Fibroblast of skin of back (primary cell): ENCODE measurements at places on chromosomes 16 and 17.

GRCh38 chr16:78641433-78641832 lies 542.0 kb downstream of the WWOX start:
- no peak for DNase-seq

DNA sequence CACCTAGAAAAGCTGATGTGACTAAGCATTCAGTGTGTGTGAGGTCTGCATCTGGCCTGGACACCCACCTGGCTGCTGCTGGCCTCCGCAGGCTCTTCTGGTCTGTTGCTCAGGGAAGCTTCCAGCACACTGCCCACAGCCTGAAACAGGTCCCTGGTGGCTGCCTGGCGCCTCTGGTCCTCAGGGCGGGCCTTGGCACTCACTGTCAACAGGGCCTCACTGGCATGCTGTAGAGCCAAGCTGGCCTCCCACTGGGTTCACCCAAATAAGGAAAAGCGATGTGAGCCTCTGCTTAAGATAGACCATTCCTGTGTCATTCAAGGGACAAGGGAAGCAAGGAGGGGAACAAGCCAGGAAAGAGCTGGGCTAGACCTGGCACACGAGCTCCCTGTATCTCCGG lies 70.6 kb upstream of the BCO1 start:
- no peak for DNase-seq

- DNase-seq, result no peak
Observed at GRCh38 chr17:14781123-14781522, 480.2 kb downstream of the HS3ST3B1 start.

- DNase-seq, result peak; percentile 31
Observed at GRCh38 chr16:9092282-9092977, 986 bp downstream of the HAPSTR1 start.

- peak; percentile 7 for DNase-seq
Observed at GRCh38 chr16:46884513-46885293, 541 bp downstream of the GPT2 start.

GRCh38 chr16:68526143-68526781 lies 12.8 kb upstream of the ZFP90 start:
- DNase-seq, result no peak
